ENCODE measurements at places on chromosomes 12 and 14.
A peak's percentile ranks its signal among the peaks of the same experiment; 100 is the strongest.

- peak; percentile 51 for DNase-seq
Observed at GRCh38 chr12:58346032-58346632, 404.8 kb downstream of the ATP23 start.

GRCh38 chr12:51529651-51529970 is 61.4 kb upstream of the SCN8A start:
- no peak for DNase-seq

DNA sequence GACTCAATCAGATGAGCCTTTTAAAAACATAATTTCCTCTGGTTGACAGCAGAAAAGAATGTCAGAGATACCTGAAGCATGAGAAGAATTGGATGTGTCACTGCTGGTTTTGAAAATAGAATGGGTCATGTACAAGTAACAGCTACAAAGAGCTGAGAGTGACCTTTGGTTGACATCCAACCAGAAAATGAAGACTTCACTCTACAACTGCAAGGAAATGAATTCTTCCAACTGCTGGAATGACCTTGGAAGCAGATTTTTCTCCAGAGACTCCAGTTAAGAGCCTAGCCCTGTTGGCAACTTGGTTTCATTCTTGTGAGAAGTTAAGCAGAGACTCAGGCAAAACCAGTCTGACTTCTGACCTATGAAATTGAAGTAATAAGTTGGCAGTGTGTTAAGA is 505.9 kb downstream of the SLC16A7 start:
- no peak for DNase-seq

DNA sequence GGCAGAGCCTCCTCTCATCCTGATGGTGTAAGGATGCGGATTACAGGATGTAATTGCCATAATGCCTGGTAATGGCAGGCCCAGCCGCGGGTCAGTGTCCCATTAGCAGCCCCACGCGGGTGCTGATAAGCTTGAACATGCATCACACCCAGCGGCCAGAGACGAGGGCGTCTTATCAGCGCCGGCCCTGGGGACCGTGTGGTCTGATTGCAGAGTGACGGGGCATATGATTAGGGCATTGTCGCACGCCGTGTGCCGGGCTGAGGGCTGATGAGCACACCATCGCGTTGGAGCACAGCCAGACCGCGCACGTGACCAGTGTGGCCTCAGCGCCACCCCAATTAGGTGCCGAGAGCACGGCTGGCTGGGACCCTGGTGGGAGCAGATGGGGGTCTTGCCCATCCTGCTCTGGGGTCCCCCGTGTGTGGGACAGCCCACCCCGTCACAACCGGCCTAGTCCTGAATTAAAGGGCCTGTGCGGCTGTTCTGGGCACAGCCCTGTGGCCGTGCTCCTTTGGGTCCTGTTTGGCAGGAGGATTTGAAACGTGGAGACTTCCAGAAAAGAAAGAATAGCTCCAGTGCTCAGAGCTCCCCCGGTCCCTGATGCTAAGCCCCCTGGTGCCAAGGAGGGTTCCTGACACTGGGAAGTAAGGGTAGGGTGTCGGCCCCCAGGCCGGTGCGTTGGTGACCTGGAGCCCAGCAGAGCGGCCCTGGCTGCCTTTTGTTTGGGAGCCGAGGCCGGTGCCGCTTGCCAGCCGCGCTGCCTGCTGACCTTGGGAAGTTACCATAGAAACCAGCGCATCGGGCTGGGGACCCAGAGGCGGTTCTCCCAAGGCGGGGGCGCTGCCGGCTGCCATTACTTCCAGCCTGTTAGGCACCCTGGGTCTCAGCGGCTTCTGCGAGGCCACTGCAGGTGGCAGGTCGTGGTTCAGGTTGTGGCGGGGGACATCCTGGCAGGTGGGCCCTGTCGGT is 20.7 kb downstream of the KIF26A start:
- no peak for DNase-seq

DNA sequence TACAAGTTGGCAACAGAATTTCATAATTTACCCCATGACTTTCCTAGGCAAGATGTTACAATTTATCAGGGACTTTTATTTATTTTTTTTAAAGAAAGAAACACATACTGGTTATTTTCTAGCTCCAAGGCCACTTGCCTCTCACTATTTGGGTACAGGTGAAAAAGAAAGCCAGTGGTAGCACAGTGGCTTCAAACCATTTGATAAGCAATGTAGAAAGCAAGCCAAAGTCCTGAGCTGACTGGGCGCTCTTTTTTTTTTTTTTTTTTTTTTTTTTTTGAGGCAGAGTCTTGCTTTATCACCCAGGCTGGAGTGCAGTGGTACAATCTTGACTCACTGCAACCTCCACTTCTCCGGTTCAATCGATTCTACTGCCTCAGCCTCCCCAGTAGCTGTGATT is 73.3 kb downstream of the STXBP6 start:
- no peak for DNase-seq

DNA sequence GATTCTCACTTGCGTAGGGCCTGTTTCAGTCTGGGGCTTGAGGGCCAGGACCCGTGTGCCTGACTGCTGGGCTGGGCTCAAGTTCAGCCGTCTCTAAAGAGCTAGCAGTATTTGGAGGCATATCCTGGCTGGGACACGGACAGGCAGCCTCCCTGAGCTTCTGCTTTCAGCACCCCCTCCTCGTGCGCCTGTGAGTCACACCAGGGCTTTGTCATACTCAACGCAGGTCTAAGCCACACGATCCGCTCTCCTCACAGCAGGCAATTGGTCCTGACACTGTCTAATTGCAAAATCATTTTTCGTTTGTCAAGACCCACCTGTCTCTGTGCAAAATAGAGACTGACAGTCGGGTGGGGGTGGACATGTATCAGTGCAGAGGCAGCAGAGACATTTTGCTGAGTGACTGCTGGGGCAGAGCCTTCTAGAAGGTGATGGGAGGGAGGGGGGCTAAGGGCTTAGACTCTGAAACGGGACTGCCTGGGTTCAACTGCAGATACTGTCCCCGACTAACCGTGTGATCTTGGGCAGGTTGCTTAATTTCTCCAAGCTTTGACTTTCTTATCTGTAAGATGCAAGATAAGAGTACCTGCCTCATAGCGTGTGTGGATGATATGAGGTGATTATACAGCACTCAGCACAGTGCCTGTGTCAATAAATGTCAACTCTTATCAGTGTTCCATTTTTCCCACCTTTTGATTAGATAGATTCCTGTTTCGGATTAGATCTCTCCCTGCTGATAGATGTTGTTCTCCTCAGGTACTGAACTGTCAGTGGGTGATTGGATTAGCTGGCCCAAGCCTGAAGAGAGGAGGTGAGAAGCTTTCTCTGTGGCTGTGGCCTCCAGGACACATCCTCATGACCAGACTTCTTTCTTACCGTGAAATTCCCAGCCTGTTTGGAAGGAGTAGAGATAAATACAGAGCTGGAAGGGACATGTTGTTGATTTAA is 53.1 kb downstream of the KCNA1 start:
- no peak for DNase-seq

DNA sequence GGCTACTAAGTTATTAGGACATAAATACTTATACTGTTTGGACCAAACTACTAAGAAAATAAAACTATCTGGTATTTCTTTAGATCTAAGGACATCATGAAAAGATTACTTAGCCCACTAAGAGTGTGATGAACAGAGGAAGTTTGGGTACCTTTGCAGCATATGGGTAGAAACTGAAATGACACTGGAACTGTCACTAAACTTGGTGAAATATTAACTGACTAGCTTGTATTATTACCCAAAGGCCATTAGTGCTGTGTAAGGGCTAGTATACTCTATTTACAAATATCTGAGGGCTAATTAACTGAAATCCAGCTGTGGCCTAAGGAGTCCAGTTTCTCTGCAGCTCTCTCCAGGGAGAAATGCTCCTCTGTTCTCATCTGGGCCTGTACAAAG is 45.5 kb downstream of the PAWR start:
- no peak for DNase-seq

Data from activated CD4-positive, alpha-beta T cell treated with anti-CD3 and anti-CD28 coated beads, Interleukin-2, Interleukin-4, amounts not matched to agents 100 ng/mL and 50 ng/mL, durations not matched to agents 16 hours and 8 hours (primary cell).